ENCODE measurements at places on chromosomes 5 and 9.

DNA sequence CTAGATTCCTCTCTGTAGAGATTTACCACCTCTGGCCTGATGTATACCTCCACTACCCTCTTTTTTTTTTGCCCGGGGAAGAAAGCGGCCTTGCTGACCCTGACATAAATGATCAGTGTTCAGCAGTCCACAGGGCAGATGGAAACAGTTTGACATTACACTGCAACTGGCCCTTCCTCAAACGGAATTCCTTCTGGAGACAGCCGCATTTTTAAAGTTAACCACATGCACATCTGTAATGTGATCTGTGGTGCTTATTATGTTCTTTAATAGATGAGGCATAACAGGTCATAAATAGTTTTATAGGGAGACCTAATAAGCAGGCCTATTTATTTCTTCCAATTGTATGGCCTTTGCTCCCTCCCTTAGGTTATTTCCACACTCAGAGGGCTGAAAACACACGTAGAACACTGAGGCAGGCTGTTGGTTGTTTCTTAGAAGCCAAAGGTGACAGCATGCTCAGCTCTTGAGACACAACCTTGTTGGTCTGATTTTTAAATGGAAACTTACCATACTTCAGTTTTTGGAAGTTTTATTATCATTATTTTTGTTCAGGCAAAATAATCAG is 84.0 kb upstream of the APC start:
- no peak for DNase-seq

DNA sequence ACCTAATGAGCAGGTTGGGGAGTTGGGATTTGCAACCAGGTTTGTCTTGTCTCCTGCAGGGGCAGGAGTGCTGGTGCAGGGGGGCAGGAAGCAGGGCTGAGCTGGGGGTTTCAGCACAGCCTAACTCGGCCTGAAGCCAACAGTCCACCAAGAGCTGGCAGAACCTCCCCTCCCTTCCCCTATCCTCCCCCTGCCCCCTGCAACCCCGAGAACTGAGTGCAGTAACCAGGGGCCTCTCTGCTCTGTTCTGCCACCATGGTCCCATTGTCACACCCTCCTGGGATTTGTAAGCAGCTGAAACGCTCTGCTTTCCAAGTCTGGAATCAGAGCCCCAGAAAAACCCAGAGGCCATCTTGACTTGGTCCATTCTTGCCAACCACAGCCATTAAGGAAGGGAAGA is 72.9 kb downstream of the ARHGEF37 start:
- DNase-seq = no peak

DNA sequence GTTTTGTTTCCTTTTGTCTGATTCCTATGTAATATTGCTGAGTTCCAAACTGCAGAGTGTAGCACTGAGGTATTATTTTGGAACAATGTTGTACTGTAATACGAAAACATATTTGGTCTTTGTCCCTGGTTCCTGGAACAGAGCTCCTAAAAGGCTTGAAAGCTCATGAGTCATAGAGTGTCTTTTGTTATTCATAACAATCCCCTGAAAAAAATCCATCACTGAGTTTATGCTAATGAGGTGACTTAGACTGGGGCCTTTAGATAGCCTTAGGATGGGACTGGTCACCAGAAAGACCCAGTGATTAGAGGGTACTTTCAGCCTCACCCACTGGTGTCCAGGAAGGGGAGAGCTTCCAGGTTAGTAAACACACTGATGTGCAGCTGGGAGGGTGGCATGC is 132.7 kb upstream of the POU5F2 start:
- DNase-seq = no peak

GRCh38 chr9:28951945-28952344 is 1378.7 kb upstream of the C9orf72 start:
- DNase-seq = no peak

DNA sequence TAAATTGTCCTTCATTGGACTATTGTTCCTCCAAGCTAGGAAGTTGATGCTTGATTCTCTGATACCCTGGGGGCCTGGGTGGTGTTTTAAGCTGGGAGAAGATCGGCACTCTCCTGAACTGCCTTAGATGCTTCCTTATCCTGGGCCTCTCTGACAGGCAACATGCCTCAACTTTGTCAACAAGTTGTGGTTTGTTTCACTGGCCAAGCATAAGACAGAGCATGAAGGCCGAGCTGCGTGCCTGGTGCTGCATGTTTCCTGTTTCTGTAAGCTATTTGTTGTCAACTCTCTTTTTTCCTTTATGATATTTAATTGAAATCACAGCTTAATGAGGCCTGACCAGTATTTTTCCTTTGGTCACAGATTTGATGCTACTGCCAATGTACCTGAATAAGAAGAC is 187.6 kb upstream of the TNC start:
- DNase-seq = no peak

DNA sequence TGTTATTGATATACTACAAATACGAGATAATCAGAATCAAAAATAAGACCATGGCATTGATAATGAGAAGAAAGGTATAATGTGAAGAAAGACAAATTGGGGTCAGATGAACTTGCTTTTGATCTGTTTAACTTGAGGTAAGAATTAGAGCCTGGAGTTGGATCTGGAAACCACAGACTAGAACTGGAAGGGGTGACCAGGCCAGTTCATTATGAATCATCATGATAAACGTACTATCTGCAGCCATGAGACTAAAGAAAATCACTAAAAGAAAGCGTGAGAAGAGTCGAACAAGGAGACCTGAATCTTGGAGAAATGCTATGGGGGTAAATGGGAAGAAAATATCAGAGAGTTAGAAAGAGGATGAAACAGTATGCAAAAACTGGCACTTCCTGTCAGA is 967.5 kb downstream of the NR2F1-AS1 start:
- no peak for DNase-seq

DNA sequence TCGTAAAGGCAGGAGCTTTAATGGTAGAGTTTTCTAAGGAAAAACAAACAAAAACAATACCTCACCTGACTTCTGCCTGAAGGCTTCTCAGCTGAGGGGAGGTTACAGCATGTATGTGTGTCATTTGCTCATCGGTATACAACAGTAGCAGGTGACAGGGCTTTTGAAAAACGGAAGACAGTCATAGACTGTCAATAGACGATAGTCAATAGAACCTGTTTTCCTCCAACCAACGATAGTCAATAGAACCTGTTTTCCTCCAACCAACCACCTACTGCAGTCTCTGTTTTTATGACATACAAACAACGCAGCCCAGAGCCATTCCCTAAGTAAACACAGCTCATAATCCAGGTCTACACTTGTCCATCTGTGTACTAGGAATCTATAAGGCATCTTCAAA is 74.6 kb downstream of the RETREG1 start:
- DNase-seq = no peak

DNA sequence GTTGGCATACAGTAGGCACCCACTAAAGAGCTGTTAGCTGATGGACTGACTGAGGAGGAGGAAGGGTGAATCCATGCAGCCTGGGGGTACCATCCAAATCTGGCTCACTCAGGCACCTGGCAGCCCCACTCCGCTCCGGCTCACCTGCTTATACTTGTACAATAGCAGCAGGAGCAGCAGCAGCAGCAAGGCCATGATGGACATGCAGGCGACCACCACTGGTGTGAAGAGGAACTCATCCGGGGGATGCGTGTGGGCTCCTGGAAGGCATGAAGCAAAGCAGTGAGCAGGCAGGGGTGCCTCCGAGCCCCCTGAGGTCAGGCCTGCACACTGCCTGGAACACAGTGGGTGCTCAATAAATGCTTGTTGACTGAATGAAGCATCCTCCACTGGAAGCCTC is 18.3 kb downstream of the CSF1R start:
- DNase-seq = no peak

- no peak for DNase-seq
Measured at GRCh38 chr9:11697126-11697525, 996.1 kb upstream of the TYRP1 start.

DNA sequence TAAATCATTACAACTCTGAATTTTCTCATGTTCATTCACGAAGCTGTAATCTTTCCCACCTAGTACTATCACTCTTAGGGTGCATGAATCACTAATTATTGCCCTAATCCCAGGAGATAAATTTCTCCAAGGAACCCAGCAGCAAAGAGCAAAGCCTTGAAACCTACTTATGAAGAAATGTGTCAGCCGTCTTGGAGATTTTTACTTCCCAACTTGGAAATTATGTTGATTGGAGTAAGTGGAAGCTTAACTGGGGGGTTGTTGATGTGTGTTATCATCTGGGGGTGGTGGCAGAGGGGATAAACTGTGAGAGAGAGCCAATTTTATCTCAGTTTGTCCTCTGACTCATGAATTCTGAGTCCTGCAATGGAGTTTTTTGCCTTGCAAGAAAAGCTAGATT is 440.5 kb upstream of the WWC1 start:
- DNase-seq = no peak

DNA sequence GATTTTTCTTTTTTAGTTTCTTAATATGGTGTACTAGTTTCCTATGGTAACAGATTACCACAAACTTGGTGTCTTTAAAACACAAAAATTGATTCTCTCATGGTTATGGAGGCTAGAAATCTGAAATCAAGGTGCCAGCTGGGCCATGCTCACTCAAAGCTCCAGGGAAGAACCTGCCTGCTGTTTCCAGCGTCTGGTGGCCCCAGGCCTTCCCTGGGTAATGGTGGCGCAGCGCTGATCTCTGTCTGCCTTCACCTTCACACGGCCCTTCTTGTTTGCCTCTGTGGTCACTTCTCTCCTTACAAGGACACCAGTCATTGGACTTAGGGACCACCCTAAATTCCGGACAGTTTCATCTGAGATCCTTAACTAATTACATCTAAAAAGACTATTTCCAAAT is 70.5 kb upstream of the GFPT2 start:
- no peak for DNase-seq

DNA sequence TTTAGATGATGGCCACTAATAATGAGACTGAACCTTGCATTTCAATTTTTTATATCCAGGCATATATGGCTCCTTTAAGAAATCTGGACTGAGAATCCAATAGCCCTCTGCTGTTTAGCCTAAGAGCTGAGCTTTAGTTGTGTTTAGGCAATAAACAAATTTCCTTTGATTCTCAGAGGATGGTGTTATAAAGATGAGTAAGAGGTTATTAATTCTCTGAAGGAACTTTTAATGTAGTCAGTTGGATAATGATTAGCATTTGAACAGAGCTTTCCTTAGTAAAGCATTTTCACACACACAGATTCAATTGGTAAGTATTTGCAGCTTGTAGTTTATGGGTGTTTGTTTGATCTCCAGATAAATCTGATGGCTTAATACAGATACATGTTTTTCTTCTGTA is 149.6 kb downstream of the PRR16 start:
- no peak for DNase-seq

GRCh38 chr5:72525816-72526215 is 18.6 kb upstream of the ZNF366 start:
- no peak for DNase-seq

GRCh38 chr5:147375151-147375550 is 134.7 kb downstream of the DPYSL3 start:
- DNase-seq = no peak

DNA sequence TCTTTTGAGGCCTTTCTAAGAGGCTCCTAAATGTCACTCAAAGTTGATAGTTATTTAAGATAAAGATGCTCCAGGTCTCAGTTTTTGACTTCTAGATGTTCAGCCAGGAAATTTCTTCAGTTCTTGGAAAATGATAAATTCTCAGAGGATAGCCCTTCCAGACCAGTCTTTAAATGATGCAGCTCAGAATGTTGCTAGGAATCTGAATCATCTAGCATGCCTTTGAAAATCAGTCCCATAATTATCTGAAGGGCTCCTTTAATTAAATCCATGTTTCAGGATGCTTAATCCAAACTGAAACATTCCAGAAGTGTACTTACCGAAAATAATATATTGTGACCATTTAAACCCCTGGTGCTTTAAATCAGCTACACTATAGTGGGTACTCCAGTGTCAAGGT is 107.5 kb upstream of the FBN2 start:
- DNase-seq = no peak

DNA sequence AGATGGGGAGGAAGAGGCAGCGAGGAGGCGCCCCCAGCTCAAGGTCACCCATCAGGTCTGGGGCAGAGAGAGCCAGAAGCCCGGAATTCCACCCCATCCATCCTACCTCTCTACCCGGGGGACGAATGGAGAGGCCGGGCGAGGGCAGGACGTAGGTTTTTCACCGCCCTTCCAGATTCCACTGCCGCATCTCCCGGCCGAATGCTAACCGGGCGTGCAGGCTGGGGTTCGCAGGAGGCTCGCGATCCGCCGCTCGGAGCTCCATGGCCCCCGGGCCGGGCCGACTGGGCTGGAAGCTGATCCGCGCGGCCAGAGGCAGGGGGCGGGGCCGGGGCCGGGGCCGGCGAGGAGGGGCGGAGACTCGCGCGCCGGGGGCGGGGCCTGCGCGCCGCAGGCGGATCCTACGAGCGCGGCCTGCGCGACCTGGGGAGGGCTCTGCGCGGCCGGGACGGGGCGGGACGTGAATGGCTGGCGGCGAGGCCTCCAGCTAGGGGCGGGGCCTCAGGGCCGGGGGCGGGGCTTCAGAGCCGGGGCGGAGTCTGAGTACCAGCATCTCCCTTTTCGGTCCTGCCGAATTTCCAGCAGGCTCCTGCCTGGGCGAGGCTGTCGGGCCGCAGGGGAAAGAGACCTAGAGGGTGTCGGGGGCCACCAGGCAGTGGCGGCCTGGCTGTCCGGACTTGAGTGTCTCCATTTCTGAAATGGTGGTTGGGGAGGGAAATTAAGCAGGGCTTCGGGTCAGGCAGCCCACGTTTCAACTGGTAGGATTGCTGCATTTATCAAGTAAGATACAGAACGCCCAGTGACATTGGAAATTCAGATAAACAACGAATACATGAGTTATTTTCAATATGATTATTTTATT is at the start of gene ST6GALNAC4:
ST6GALNAC4 (minus strand) TSS at position 322 of the 862 bp plus-strand sequence. CDS start 622 bp downstream, outside the sequence.
- DNase-seq = peak; percentile 95

- DNase-seq = no peak
Measured at GRCh38 chr5:128021411-128021810, 62.2 kb upstream of the SLC12A2 start.

- no peak for DNase-seq
Measured at GRCh38 chr9:132846918-132847515, 31.1 kb downstream of the AK8 start.

DNA sequence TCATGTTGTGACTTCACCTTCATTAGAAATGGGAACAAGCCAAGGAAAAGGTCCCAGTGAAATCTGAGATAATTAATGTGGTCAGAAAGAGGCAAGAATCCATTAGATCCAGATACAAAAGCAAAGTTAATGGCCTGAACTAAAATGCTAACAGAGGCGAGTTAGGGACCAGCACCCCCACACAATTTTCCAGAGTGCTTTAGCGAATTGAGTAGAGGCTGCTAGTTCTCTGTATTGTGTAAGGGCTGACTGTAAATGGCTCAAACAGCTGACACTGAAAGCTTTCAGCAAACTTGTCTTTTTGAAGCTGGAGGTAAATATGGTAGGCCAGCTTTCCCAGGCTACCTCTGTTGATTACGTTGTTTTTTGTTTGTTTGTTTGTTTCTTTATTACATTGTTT is 75.5 kb downstream of the CSNK1A1 start:
- no peak for DNase-seq

DNA sequence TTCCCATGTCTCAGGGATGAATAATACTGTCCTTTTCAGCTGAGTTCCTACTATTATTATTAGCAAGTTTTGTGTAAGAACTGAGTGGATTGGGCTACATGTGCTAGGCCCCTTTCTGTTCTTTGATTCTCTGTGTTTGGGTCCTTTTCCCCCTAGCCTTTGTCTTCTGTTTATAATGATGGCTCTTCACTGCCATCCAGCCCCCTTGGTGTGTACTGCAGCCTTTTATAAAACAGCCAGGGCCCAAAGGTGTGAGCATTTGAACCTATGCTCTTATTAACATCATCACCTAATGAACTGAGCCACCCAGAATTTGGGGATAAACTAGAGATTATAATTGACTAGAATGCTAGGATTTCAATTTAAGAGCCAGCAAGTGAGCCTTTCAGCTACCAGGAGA is 52.6 kb downstream of the PLAC8L1 start:
- DNase-seq = no peak

GRCh38 chr9:38306899-38307298 is 85.6 kb upstream of the ALDH1B1 start:
- DNase-seq = no peak

Data from activated CD8-positive, alpha-beta memory T cell treated with anti-CD3 and anti-CD28 coated beads for 1 hour (primary cell).